ENCODE measurements at places on chromosomes 7 and 10. TPM values are rescaled to one million over a fixed set of nuclear protein-coding genes. Genes with fewer than 3 reads are reported as not detected.

The ZNF37A gene
- total RNA-seq: 19.6 TPM

The TMEM270 gene
- total RNA-seq: not detected

The ST7 gene
- total RNA-seq: 14.2 TPM

DNA sequence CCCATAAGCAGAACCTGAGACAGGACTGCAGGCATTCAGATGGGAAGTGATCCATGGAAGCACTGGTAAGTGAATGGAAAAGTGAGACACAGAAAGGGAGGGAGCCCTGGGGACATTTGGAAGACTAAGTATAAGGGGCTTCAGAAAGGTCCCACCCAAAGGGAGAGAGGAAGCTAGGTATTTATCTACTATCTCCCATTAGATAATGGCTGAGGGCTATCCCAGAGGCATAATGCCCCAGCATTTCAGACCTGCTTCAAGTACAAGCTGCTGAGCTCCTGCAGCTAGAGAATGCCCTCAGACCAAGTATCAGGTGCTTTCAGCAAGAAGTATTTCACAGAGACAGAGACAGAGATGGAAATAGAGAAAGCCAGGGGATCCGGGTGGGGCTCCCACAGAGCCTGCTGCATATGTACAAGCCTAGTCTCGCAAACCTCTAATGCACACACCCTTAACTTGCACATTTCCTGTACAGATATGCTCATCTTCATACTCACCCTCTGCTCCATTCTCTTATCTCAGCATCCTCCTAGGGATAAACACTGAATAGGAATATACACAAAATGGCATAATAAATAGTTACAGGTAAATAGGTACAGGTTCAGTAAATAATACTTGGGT is 20.2 kb downstream of the KDM7A start:
- DNase-seq: no peak

- DNase-seq: no peak
Measured at GRCh38 chr10:83492004-83492403, 647.3 kb upstream of the GHITM start.

- DNase-seq: no peak
Measured at GRCh38 chr7:99679400-99680191, at the start of gene CYP3A5. TSS of gene CYP3A5 (minus strand) at chr7:99679996. CDS start at chr7:99679896, 100 bp downstream.

Measured in CD8-positive, alpha-beta memory T cell (primary cell).